Stimulated activated CD4-positive, alpha-beta T cell treated with anti-CD3 and anti-CD28 coated beads, Interleukin-4, amount 100 ng/mL, for 4 hours (primary cell): ENCODE measurements at places on chromosomes 5 and 9.

GRCh38 chr5:40631236-40631635 lies 48.5 kb upstream of the PTGER4 start:
- no peak for DNase-seq

DNA sequence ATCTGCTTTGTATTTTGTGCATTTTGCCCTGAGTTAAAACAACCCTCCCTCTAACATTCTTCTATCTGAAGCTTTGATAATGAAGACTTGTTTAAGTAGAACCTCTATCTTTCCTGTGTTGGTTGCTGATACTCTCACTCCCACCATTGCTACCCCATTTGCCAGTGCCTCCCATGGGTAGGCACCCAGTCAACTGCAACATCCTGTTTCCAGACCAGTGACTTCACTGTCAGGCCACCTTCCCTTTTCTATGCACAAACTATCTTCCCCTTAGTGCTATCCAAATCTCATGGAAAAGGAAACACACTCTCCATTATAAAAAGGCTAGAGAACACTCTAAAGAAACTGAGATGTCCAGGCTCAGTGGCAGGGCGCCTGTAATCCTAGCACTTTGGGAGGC lies 5.6 kb upstream of the IARS1 start:
- DNase-seq, result no peak

DNA sequence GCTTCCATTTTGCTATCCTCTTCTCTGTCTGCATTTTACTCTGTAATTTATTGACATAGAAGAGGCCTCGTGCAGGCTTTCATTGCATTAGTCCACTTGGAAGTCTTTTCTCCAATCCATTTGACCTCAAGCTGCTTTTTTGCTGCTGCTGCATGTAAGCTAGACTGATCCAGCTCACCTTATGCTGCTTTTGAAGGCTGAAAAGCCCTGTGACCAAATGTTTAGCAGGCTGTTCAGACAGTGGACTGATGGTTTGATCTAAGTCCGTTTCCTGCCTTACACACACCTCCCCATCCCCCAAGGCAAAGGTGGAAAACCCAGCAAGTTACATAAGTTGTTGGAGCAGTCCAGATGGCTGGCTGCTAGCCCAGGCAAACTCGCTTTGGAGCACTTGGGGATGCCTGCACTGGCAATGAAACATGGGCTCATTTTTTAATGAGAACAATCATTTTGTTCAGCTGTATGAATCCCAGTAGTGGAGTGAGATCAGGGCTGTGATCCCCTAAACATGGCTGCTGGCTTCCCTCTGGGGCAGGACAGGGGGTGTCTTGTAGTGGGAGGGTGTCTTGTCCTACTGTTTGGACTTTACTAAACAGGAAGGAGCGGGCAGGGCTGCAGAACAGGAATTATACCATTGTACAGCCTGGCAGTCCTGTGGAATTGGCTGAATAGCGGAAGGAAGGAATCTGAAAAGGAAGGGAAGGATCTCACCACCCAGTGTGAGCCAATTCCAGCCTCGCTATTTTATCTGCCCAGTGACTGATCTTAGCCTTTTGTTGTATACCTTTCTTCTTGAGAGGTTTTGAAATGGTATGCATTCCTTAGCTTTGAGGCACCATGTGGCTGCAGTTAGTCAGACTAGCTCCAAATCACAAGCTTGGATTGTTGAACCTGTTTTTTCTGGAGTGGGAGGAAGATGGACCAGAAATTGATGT lies 212.0 kb downstream of the ARHGAP26 start:
- DNase-seq, result no peak

DNA sequence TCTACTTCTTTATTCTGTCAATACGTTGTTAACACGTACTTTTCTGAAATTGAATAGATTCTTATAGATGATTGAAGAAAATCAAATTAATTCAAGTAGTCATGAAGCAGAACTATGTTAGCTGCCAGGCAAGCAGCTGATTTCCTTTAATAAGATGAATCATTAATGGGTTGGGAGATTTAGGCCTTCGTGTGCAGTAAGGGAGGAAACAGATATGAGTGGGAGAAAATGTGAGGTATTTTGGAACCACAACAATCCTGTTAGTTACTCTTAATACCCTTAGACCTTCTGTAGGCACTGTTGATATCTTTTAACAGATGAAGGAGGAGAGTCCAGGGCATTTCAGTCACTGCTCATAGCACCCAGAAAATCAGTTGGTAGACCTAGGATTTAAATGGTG lies 121.0 kb downstream of the AOPEP start:
- DNase-seq, result no peak

- no peak for DNase-seq
These were observed 199.4 kb downstream of the FBN2 start for GRCh38 chr5:128338649-128339048.

DNA sequence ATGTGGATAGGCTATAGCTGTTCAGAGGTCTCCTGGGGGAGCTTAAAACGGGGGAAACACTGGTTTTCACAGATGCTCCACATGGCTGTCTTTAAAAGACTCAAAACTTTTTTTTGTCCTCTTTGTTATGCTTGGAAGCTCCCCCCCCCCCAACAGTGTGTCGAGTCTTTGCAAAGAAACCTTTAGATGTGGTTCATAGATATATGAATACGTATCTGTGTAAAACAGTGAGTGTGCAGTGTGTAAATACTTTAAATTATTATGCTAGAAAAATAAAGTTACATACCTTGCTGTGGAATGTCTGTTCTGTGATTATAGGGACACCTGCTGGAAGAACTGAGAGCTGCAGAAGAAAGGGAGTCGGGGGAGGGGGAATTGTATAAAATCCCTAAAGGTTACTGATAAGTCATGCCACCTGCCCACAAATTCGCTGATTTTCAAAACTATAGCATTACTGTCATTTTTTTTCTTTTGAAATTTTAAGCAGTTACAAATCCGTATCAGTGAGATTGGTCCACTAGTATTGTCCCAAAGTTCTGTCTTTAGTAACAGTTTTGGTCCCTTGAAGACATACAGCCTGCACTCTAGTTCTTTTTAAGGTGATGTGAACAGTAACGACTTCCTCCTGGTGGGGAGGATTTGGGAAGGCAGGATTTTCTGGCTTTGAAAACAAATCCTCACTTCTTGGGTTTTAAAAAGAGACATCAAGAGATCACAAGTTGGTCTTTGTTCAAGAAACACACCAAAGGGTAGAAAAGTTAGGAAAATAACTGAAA lies 22.9 kb downstream of the RGMB start:
- peak; percentile 51 for DNase-seq

DNA sequence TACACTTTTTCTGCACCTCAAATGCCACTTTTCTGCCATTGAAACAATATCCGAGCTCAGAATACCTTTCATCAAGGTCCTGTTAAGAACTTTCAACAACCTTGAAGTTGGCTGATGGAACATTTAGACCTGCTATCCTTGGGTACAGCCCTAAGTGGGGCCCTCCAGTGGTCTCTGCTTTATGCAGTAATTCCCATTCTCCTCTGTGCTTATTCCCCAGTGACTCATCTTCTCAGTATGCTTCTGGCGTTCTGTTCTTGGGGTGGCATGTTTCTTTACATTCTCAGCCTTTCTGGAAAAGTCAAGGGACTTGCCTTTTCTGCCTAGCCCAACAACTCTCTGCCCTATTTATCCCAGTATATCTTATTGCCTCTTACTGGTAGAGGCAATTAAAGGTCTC lies 7.1 kb downstream of the ANP32B start:
- DNase-seq, result no peak

DNA sequence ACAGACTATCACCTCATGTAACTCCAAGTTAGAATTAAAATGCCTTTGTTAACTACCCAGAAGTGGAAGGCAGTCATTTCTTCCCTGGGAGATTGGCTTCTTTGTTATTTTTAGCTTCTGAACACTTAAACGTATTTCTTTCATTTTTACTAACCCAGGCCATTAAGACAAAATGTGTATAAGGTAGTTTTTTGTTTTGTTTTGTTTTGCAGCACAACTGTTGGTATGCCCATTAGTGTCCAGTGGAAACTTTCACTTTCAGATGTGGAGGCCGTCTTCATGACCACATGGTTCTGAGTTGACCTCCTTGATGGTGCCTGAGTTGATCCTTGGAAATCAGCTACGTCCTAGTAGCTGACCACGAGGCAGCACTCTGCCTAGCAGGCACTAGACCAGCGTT lies 264.6 kb upstream of the ZNF608 start:
- DNase-seq, result no peak

- DNase-seq, result no peak
These were observed 46.4 kb upstream of the PRRC2B start for GRCh38 chr9:131347376-131348020.

GRCh38 chr5:72783354-72783753 lies 33.1 kb upstream of the TNPO1 start:
- DNase-seq, result no peak

- no peak for DNase-seq
These were observed 66.8 kb upstream of the MAP1B start for GRCh38 chr5:72040513-72040912.

DNA sequence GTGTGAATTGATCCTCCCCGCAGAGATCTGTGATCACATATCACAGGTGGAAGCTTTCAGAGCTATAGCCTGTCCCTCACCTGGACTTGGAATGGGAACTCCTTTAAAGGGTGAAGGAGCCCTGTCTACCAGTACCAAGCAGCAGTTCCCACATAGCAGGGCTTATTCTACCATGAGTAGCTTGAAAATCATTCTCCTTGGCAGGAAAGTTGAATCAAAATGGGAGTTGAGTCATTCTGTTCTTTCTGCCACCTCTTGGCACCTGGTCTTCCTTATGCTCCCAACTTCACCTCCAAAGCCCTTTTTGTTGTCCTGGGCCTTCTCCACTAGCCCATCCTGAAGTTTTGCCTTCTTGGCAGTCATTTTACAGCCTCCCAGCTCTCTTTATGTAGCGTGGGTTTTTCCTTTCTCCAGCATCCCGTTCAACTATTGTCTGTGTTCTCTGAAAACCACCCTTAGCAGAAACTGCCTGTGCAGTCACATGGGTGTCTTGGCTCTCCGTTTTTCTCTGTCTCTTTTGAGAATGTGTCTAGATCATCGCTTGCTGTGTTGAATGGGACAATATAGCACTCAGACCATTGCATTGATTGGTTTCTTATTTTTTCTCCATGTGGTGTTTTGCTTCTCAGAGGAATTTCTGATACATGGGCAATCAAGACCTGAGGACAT lies 222.2 kb downstream of the AOPEP start:
- DNase-seq, result no peak

- DNase-seq, result no peak
These were observed 195.7 kb downstream of the CDK5RAP2 start for GRCh38 chr9:120383999-120384924.

GRCh38 chr5:169050146-169050571 lies 250.8 kb downstream of the SLIT3 start:
- no peak for DNase-seq

- DNase-seq, result no peak
These were observed 106.4 kb upstream of the GPR151 start for GRCh38 chr5:146622391-146622790.

DNA sequence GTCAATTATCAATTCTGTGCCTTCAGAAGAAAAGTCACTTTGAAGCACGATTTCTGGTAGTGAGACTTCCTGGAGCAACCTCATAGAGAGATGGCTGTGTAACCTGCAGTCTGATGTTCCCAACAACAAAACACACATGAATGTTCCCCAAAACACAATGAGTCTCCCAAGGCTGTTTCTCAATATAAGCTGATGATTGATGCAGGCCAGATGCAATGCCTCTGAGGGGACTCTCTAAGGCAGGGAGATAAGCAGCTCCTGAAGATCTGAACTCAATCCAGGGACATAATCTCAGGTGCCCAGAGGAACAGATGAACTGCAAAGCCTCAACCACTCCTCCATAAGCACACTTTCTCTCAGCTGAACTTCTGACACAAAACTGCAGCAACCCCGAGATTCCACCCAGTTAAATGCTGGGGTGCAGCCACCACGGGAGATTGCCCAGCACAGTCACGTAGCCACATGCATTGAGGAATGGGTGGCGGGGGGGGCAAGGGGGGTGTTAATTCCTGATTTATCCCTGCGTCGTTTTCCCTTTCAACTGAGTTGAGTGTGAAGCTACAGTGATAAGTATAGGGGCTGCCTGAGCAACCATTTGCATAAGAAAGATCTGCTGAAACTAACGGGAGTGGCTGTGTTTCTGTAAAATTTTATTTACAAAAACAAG lies 122.7 kb upstream of the RASEF start:
- DNase-seq, result no peak

DNA sequence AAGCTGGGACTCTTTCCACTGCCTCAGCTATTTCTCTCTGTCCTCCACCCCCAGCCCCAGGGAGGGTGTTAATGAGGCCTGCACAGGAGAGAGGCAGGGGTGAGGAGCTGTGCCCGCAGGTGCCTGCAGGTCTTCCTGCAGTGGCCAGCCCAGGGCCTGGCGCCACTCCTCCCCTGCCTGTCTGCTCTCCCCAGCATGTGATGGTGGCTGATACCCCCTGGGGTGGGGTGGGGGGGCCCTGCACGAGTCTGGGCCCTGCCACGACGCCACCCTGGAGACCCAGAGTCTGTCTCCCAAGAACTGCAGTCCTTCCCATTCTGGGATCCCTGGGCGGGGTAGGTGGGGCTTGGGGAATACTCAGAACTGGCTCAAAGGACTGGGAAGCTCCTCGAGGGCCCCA lies 166.4 kb upstream of the SMIM23 start:
- no peak for DNase-seq

GRCh38 chr5:23457780-23458179 lies 49.6 kb upstream of the PRDM9 start:
- no peak for DNase-seq

- DNase-seq, result no peak
These were observed 51.2 kb upstream of the PALM2AKAP2 start for GRCh38 chr9:109728686-109729300.

GRCh38 chr9:120841930-120842684 lies 615 bp downstream of the PSMD5 start:
- peak; percentile 16 for DNase-seq

GRCh38 chr5:624951-625230 lies 12.8 kb downstream of the CEP72 start:
- no peak for DNase-seq

DNA sequence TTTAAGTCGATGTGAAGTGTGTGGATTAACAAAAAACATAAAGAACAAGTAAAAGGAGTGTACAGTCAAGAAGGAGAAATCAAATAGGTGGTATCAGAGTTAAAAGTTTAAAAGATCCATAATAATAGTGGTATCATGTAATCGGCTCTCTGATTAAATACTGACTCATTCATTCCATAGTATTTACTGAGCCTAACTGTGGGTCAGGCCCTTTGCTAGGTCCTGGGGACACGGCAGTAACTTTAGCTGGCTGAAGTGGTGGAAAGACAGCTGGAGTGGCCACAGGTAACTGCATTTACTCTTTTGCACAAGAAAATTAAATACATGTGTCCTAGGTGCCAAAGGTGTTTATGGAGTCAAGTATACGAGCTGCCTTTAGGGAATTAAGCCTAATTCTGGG lies 124.0 kb downstream of the GNAQ start:
- DNase-seq, result no peak
